ENCODE measurements at places on chromosomes 2 and 18. TPM values are rescaled to one million over a fixed set of nuclear protein-coding genes. Genes with fewer than 3 reads are reported as not detected.

- no peak for DNase-seq
- H3K4me3 ChIP-seq, result no peak overlapping the region
- no peaks in the 10 kb centered on the region for H3K36me3 ChIP-seq
- H3K4me1 ChIP-seq, result no peaks in the 10 kb centered on the region
These were observed 176.4 kb upstream of the ID2 start for GRCh38 chr2:8505311-8505920.

DNA sequence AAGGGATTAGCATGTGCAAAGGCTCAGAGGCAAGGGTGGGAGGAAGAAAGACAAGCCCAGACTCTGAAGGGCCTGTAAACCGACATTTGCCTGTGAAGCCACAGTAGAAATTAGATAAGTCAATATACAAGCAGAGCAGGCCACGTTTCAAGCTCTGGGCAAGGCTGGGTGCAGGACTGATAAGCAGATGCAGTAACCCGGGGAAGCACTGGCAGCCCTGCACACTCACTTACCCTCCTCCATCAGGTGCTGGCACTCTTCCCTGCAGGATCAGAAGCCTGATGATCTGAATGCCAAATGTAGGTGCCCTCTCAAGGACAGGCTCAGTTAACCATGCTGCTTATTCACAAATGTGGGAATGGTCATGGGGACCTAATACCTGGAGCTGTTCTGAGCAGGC lies 46.3 kb upstream of the RAB12 start:
- no peak for DNase-seq
- H3K27ac ChIP-seq, result no peak overlapping the region
- H3K4me1 ChIP-seq, result no peaks in the 10 kb centered on the region
- no peaks in the 10 kb centered on the region for H3K27me3 ChIP-seq
- H3K4me3 ChIP-seq, result no peak overlapping the region

ASPRV1 gene
- total RNA-seq, result 3.8 TPM

LIMS3 gene
- total RNA-seq, result 1.2 TPM

RAB17 gene
- total RNA-seq, result 4.7 TPM

DNA sequence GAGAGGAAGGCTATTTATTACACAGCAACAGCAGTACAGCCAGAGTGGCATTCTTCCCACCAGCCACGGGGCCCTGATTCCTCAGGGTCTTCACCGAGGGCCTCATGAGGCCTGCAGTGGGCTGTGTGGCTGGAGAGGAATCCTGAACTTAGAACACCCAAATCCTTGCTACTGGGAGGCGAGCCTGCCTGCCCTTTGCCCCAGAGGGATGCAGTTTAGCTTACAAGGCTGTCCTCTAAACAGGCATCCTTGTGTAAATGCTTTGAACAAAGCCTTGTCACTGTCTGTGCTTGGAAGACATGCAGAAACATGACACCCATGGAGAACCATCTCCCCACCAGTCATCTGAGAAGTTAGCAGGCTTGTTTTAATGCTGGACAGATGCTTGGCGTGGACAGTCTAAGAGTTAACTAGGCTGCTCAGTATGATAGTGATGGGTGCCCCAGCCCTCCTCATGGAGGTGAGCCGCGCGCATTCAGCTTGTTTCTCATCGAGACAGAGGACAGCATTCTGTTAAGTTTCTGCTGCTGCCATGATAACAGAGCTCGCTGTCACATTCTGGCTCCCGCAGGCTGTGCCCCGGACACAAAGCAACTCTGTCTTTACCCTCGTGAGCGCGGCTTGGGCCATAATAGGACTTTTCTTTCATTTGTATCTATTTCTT lies 42.9 kb downstream of the ADI1 start:
- peaks cover 8% of the 10 kb centered on the region for H3K36me3 ChIP-seq
- no peaks in the 10 kb centered on the region for H3K27me3 ChIP-seq
- no peak overlapping the region for H3K4me3 ChIP-seq
- no peak for DNase-seq

EPB41L3 gene
- total RNA-seq, result 886 TPM

OST4 gene
- 303 TPM for total RNA-seq

DNA sequence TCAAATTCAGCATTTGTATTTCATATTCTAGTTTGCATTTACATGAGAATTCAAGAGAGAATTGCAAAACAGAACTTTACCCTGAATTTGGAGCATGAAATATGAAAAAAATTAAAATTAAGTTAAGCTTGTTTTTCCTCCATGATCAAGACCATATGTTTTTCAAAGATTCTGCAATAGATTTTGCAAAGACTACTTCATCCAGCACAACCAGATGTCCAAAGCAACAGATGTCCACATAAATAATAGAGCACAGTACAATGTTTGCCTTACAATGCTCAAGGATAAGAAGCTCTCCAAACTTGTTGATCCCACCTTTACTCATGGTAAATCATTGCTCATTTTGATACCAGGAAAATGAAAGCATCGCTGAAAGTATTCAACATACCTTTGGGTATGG lies 25.6 kb downstream of the FAP start:
- DNase-seq, result no peak
- no peak overlapping the region for H3K27ac ChIP-seq
- no peaks in the 10 kb centered on the region for H3K36me3 ChIP-seq
- no peaks in the 10 kb centered on the region for H3K27me3 ChIP-seq

ANKRD36C gene
- total RNA-seq, result 43.9 TPM
